ENCODE measurements at places on chromosomes 5 and 9. TPM values are rescaled to one million over a fixed set of nuclear protein-coding genes. Genes with fewer than 3 reads are reported as not detected.

DNA sequence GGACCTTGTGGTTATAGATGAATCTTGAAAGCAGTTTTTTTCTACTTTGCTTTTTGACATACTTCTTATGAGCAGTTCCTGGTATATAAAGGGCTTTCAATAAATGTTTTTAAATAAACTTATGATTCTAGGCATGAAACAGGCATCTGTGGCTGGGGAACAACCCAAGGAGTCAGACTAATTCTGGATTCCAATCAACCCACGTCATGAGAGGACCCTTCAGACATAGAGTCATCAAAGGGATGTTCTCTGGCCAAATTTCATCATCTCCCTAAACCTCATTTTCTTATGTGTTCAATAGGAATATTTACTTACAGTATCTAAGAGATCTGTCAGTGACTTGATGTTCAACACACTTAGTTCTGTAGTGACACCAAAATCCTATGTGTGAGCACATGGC, 243.8 kb upstream of the ZNF462 start:
- no peak overlapping the region for H3K27ac ChIP-seq
- H3K27me3 ChIP-seq: no peaks in the 10 kb centered on the region
- no peak for DNase-seq
- H3K36me3 ChIP-seq: no peaks in the 10 kb centered on the region

GRCh38 chr9:128946571-128947276, 679 bp downstream of the DOLK start:
- H3K27me3 ChIP-seq: no peaks in the 10 kb centered on the region
- peaks cover 2% of the 10 kb centered on the region for H3K36me3 ChIP-seq
- peaks cover 12% of the 10 kb centered on the region for H3K4me1 ChIP-seq
- peak overlapping the region; percentile 90 for H3K27ac ChIP-seq

DNA sequence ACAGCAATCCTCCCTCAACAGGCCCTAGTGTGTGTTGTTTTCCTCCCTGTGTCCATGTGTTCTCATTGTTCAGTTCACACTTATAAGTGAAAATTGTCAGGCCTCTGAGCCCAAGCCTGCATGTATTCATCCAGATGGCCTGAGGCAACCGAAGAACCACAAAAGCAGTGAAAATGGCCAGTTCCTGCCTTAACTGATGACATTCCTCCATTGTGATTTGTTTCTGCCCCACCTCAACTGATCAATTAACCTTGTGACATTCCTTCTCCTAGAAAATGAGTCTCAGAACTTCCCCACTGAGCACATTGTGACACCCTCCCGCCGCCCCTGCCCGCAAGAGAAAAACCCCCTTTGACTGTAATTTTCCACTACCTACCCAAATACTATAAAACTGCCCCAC, 17.4 kb upstream of the TRPC7 start:
- DNase-seq: no peak
- H3K4me3 ChIP-seq: no peak overlapping the region
- H3K4me1 ChIP-seq: no peaks in the 10 kb centered on the region

GRCh38 chr9:134393582-134394280, 67.5 kb downstream of the RXRA start:
- DNase-seq: no peak
- no peaks in the 10 kb centered on the region for H3K36me3 ChIP-seq
- H3K27me3 ChIP-seq: no peaks in the 10 kb centered on the region
- H3K4me3 ChIP-seq: no peak overlapping the region

DNA sequence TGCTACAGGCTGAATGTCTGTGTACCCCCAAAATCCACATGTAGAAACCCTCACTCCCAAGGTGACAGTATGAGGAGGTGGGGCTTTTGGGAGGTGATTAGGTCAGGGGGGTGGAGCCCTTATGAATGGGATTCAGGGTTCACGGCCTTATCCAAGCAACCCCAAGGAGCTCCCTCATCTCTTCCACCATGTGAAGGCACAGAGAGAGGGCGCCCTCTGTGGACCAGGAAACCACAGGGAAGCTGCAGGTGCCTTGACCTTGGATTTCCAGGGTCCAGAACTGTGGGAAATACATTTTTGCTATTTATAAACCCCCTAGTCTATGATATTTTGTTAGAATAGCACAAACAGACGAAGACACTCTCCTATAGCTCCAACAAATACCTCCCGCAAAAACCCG, 53.6 kb upstream of the IRX2 start:
- H3K36me3 ChIP-seq: no peaks in the 10 kb centered on the region
- no peaks in the 10 kb centered on the region for H3K4me1 ChIP-seq
- no peak overlapping the region for H3K4me3 ChIP-seq
- H3K27me3 ChIP-seq: no peaks in the 10 kb centered on the region

GRCh38 chr9:131333771-131334628, 44.5 kb downstream of the PLPP7 start:
- no peak for DNase-seq
- H3K4me3 ChIP-seq: no peak overlapping the region
- no peaks in the 10 kb centered on the region for H3K4me1 ChIP-seq

GRCh38 chr5:127055880-127056653, 17.2 kb downstream of the C5orf63 start:
- no peak for DNase-seq
- no peaks in the 10 kb centered on the region for H3K4me1 ChIP-seq

- peaks cover 5% of the 10 kb centered on the region for H3K4me1 ChIP-seq
- peak overlapping the region; percentile 74 for H3K27ac ChIP-seq
- no peaks in the 10 kb centered on the region for H3K27me3 ChIP-seq
- no peaks in the 10 kb centered on the region for H3K36me3 ChIP-seq
- H3K4me3 ChIP-seq: peak overlapping the region; percentile 84
Observed at GRCh38 chr9:114504341-114505186, 709 bp downstream of the WHRN start.

DNA sequence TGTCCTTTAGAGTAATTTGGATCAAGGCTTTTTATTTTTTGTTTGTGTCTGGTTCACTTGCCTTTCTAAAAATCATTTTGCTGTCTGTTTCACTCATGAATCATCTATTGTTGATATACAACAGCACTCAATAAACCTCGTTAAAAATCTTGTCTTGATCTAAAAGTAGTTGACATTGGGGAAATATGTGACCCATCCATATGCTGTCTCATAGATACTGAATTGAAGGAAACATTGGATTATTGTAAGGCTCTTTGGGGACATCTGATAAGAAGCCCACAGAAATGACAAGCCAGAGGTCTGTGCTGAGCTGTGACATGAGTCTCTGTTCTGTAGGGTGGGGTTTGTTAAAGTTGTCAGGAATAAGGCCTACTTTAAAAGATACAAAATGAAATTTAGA, 208.0 kb downstream of the PDZD2 start:
- H3K4me3 ChIP-seq: no peak overlapping the region
- no peak for DNase-seq
- no peaks in the 10 kb centered on the region for H3K27me3 ChIP-seq

DNA sequence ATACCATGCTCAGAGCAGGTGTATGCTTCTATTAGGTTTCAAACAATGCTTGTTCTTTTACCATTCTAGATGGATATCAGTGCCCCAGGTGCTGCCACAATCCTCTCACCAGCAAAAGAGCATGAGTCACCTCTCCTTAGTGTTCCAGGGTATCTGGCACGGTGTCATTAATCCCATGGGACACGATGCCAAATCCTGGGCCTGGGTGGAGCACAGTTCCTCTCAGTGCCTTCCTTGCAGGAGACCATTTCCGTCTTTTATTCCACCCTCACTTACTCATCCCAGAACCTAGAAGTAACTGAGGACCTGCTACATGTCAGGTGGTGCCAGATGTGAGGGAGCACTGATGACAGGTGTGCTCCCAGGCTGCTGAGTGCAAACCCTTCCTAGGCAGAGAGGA, 1.3 kb upstream of the OR13J1 start:
- H3K36me3 ChIP-seq: no peaks in the 10 kb centered on the region
- DNase-seq: no peak
- no peak overlapping the region for H3K4me3 ChIP-seq
- no peaks in the 10 kb centered on the region for H3K4me1 ChIP-seq

GRCh38 chr9:114035221-114035844, 42.8 kb downstream of the AMBP start:
- peak; percentile 9 for DNase-seq
- no peaks in the 10 kb centered on the region for H3K27me3 ChIP-seq
- H3K36me3 ChIP-seq: no peaks in the 10 kb centered on the region
- no peaks in the 10 kb centered on the region for H3K4me1 ChIP-seq
- no peak overlapping the region for H3K27ac ChIP-seq

DNA sequence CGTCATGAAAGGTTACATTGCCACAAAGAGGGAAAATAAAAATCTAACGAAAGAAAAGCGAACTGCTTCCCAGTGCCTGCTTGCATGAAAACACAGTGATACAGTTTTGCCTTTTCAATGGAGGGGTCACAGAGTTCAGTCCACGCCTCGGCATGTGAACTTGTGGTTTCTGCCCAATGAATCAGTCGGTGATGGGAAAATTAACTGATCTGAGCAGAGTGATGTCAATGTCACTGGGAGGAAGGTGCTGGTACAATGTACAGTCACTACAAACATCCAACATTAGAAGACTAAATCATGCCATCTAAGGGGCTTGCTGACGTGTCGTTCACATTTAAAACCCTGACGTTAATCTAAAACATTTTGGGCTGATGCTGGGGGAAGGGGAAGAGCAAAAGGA, 151.8 kb upstream of the MSX2 start:
- no peaks in the 10 kb centered on the region for H3K4me1 ChIP-seq
- H3K27me3 ChIP-seq: no peaks in the 10 kb centered on the region
- no peak overlapping the region for H3K27ac ChIP-seq
- no peak for DNase-seq
- no peaks in the 10 kb centered on the region for H3K36me3 ChIP-seq

GRCh38 chr5:134129411-134130238, 15.1 kb downstream of the TCF7 start:
- H3K4me3 ChIP-seq: no peak overlapping the region
- H3K27me3 ChIP-seq: no peaks in the 10 kb centered on the region
- H3K36me3 ChIP-seq: no peaks in the 10 kb centered on the region
- no peak for DNase-seq
- H3K27ac ChIP-seq: peak overlapping the region; percentile 27
- no peaks in the 10 kb centered on the region for H3K4me1 ChIP-seq

DNA sequence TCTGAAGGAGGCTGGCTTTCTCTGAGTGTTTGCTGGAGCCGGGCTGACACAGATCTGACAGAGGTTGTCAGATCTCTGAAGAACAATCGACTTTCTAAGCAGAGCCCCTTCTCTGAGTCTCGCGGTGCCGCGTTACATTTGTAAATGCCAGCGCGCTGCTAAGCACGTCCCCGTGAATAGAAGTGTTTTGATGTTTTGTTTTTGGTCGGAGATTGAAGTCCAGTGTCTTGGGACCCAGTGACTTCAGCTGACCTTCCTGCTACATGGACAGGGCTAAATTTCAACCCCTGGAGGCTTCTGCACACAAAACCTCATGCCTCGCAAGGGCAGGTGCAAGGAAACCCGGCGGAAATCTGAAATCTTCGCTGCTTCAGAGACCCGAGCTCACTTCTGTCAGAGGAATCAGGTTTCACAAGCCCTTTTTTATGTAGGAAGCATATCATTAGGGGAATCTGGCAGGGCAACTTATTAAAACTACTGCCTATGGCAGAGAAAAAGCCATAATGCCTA, 27.2 kb downstream of the NEUROG1 start:
- H3K27me3 ChIP-seq: peaks cover 4% of the 10 kb centered on the region
- no peaks in the 10 kb centered on the region for H3K36me3 ChIP-seq
- H3K27ac ChIP-seq: no peak overlapping the region

GRCh38 chr5:144469106-144469505, 298.4 kb downstream of the KCTD16 start:
- H3K36me3 ChIP-seq: no peaks in the 10 kb centered on the region
- no peaks in the 10 kb centered on the region for H3K4me1 ChIP-seq
- DNase-seq: no peak
- H3K27me3 ChIP-seq: no peaks in the 10 kb centered on the region
- H3K27ac ChIP-seq: no peak overlapping the region
- H3K4me3 ChIP-seq: no peak overlapping the region

DNA sequence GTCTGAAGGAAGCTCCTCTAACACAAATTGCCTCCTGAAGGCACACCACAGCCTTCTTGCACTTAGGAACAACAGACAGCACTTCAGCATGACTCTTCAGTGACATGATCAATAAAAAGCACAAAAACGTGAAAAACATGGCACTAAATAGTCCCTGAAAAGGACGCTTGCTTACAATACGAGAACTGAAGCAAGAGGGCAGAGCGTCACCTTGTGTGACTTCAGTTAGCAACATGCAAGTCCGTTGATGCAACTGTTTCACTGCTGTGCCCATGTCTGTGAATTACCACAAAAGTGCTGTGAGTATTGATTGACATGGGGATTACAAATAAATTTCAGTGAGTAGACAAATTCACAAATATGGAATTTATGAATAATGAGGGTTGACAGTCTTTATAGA, 219.9 kb upstream of the GAS1 start:
- no peaks in the 10 kb centered on the region for H3K36me3 ChIP-seq
- no peak for DNase-seq
- no peaks in the 10 kb centered on the region for H3K27me3 ChIP-seq
- H3K27ac ChIP-seq: no peak overlapping the region
- no peak overlapping the region for H3K4me3 ChIP-seq
- H3K4me1 ChIP-seq: no peaks in the 10 kb centered on the region

- no peaks in the 10 kb centered on the region for H3K4me1 ChIP-seq
- no peaks in the 10 kb centered on the region for H3K27me3 ChIP-seq
- H3K27ac ChIP-seq: no peak overlapping the region
- H3K4me3 ChIP-seq: no peak overlapping the region
- H3K36me3 ChIP-seq: no peaks in the 10 kb centered on the region
Observed at GRCh38 chr9:76916231-76916630, 10.3 kb upstream of the PRUNE2 start.

The IL13 gene
- not detected for total RNA-seq

The PCDHB2 gene
- total RNA-seq: 0.47 TPM

The HDAC3 gene
- total RNA-seq: 55.6 TPM

The TMC1 gene
- not detected for total RNA-seq

The C5orf58 gene
- not detected for total RNA-seq

The SPINK1 gene
- total RNA-seq: 46.2 TPM

The CD274 gene
- total RNA-seq: 1.7 TPM

The TSSK1B gene
- not detected for total RNA-seq

The TNC gene
- total RNA-seq: 97.4 TPM

The CYLC2 gene
- not detected for total RNA-seq

The BTNL8 gene
- total RNA-seq: 6.6 TPM

The ARSI gene
- total RNA-seq: not detected

The ARHGEF37 gene
- total RNA-seq: 10.2 TPM

The WNT8A gene
- total RNA-seq: not detected

The TRAF2 gene
- total RNA-seq: 75.1 TPM

The SPINK4 gene
- total RNA-seq: 256 TPM

Measured in Peyer's patch (tissue), 4 donors.